Stimulated activated CD8-positive, alpha-beta memory T cell treated with anti-CD3 and anti-CD28 coated beads, Interleukin-15, amount 100 ng/mL, for 1 hour (primary cell): ENCODE measurements at places on chromosomes 11 and 22.

- DNase-seq: no peak
These were observed 1061.7 kb upstream of the TENM4 start for GRCh38 chr11:80502511-80502910.

DNA sequence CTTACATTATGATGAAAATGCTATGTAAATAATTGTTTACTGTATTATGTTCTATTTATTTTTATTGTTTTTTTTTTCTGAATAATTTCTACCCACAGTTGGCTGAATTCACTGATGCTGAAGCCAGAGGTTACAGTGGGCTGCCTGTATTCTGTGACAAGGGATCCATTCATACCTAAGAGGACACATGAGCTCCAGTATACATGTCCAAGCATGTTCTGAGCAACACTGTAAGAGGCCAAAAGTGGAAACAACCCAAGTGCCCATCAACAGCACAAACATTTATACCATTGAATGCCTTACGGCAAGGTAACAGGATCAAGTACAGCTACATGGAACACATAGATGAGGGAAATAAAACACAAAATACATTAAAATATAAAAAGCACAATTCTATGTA, 1.4 kb upstream of the SRSF8 start:
- DNase-seq: no peak

- DNase-seq: no peak
These were observed 94.0 kb upstream of the APOA1 start for GRCh38 chr11:116931206-116931953.

GRCh38 chr11:7890417-7891172, 40.5 kb downstream of the OR10A6 start:
- no peak for DNase-seq

DNA sequence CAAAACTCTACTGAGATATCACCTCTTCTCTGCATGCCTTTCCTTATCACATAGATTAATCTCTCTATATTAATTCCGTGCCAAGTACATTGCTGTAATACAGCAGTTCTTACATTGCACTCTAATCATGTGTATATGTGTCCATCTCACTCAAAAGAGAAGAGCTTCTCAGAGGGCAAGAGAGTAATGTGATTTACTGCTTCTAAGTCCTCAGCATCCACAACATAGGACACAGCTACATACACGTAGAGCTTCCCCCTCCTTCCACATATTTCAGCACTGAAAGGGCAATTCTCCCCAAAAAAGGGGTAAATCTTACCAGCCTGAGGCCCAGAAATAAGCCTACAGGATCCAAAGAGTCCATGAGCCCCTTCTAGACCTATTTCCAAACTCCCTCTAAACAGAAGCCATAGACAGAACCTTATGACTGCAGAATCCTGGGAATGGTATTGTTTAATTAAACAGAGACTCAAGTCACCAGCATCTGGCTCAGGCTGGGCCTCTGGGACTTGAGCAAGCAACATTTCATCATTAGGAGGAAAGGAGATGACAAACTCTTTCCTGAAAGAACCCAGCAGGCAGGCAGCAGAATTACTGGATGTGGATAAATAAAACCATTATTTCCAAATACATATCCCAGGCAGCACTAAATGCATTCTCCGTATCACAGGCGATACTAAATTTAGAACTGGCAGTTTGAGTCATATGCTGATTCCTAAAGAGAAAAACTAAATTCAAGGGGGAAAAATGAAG, 87.2 kb downstream of the KCNC1 start:
- DNase-seq: no peak

DNA sequence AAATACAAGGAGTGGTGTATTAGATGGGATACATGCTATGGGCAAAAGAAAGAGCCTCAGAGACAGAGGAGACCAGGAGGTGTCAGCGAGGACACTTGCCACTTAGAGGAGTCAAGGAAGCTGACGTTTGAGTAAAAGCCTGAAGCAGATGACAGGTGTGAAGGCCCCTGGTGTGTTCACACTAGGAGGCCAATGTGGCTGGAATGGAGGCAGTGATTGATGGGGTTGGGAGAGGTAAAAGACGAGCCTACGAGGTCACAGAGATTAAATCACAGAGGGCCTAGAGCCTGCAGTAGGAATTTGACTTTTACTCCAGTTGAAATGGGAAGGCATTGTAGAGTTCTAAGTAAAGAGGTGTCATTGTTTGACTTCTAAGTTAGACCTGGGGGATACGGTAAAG, 12.0 kb upstream of the GDPD5 start:
- DNase-seq: no peak

GRCh38 chr11:12995188-12995587, 13.9 kb upstream of the RASSF10 start:
- no peak for DNase-seq
